ENCODE measurements at places on chromosomes 16 and 17.

- DNase-seq, result no peak
Measured at GRCh38 chr16:84416407-84417321, 48.3 kb downstream of the ATP2C2 start.

DNA sequence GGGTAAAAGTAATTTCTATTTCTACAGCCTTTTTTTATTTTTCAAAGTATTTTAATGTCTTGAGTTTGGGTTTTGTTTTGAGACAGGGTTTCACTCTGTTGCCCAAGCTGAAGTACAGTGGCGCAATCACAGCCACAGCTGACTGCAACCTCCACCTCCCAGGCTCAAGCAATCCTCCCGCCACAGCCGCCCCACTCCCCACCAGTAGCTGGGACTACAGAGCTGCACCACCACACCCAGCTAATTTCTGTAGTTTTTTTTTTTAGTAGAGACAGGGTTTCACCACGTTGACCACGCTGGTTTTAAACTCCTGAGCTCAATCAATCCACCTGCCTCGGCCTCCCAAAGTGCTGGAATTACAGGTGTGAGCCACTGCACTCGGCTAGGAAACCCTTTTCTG is 44.0 kb downstream of the TUBD1 start:
- peak; percentile 73 for DNase-seq

DNA sequence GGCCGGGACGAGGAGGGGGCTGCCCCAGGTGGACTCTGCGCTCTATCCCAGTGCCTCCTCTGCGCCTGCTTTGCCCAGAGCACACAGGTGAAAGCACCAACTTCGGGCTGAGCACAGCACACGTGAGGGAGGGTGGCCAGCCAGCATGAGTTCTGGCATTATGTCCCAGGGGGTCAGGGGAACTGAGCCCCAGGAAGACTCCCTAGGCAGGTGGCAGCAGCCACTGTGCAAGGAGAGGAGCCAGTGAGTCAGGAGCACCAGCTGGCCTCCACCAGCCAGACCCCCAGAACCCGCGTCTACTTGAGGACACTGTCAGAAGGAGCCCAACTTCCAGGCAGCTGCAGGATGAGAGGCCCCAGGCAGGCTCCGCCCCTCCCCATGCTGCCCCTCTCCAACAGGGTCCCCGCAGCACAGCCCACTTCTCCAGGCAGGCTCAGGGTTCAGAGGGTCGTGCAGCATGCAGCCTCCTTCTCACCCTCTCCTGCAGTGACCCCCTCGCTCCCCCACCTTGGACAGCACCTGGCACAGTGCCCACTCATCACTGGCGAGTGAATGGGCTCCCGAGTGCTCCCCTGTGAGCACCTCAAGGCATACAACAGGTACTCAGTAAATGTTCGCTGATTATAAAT is 44.2 kb upstream of the RASD1 start:
- no peak for DNase-seq

DNA sequence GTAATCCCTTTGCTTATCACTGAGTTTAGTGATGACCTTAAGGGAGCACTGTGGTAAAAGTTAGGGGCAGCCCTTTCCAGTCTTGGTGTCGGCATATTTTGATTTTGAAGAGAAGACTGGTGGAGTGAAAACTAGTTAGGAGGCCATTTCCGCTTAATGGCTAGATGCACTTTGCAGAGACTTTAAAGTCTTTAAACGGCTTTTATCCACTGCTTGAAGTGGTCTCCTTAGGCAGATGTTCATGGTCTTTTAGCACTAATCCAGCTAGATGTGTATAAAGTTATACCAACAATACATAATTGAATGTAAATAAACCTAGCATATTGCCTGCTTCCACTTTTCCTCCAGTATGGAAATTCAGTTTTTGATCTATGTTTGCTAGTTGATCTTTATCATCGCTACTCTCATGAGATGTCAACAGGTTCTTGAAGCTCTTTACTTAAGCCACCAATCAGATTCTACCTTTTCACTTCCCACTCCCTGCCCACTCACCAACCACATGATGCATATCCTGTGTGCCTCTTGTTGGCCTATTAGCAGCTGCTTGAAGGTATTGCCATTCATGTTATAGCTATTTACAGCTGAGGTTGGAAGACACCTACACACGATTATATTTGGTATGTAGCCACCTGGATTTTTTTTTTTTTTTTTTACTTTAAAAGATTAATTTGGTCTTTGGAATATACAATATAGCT is 132.0 kb downstream of the NLK start:
- DNase-seq, result no peak

- no peak for DNase-seq
Measured at GRCh38 chr16:17348042-17348783, 122.5 kb downstream of the XYLT1 start.

DNA sequence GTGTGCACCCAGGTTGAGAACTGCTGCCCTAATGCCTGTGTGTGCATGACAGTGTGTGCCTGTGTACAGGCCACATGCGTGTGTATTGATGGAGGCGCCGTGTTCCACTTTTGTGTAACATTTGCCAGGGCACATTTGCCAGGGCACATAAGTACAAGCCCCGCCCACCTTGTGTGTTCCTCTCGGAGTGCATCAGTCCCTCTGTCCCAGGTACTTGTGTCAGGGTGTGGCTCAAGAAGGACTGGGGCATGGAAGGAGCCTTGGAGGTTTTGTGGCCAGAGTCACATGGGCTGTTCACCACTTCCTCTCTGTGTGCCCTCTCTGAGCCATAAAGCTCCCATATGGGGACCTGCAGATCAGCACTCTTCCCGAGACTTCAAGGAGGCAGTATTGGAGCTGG is 73.9 kb downstream of the MRM1 start:
- DNase-seq, result no peak

DNA sequence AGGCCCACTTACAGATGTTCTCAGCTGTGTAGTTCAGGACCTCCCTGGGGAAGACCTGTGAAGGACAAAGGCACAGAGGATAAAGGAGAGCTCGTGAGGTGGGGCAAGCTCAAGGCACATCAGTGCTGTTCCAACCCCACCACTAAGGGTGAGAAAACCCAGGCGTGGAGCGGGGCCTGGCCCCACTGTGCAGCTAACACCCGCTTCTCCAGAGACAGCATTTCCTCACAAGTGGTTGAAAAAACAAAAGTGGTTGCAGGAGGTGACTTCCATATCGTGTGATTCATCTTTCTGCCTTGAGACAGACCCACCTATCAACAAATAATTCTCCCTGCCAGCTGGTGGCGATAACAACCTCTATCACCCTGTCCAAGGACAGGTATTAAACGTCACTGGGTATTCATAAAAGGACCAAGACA is 30.0 kb downstream of the SNN start:
- DNase-seq, result peak; percentile 13

DNA sequence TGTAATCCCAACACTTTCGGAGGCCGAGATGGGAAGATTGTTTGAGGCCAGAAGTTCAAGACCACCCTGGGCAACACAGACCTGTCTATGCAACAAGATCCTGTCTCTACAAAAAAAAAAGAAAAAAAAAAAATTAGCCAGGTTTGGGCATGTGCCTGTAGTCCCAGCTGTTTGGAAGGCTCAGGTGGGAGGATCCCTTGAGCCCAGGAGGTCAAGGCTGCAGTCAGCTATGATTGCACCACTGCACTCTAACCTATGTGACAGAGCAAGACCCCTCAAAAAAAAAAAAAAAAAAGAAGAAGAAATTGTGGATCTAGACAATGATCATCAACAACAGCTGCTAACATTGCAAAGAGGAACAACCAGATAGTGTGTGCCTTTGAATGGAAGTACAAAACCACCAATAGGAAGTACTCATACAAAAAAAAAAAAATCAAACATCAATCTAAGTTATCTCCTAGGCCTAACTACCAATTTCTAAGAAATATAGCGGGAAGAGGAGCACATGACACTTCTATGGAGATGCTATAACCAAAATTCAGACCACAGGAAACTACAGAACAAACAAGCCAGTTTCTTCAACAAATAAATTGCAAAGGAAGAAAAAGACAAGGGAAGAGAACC is 258.7 kb downstream of the MRTFB start:
- DNase-seq, result no peak

- DNase-seq, result no peak
Measured at GRCh38 chr16:23362460-23363317, 60.6 kb downstream of the SCNN1B start.

DNA sequence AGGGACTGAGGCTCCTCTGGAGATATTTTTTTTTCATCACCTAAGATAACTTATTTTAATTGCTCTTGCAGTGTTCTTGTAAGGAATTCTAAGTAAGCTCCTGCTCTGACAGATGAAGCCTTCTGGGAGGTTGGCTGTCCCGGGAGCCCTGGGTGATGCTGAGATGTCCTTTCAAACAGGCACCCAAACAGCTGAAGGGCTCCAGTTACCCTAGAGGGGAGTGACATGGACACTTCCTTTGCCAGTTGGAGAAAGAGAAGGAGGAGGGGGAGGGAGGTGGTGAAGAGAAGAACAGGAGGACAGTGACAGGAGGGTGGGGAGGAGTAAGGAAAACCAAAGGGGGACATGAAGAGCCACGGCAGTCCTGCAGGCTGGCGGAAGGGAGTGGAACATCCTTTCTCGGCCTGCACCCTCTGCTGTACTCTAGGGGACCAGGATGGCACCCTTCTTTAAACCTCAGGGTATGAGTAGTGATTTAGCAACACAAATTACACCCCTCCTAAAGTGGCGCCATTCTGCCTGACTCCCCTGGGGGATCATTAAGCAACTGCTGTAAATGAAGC is 51.8 kb downstream of the MYH3 start:
- no peak for DNase-seq

GRCh38 chr16:17204206-17204605 is 266.6 kb downstream of the XYLT1 start:
- no peak for DNase-seq

- no peak for DNase-seq
Measured at GRCh38 chr17:79280010-79280409, 205.4 kb downstream of the ENGASE start.

- no peak for DNase-seq
Measured at GRCh38 chr17:73267648-73268537, 6.2 kb upstream of the CPSF4L start.

- no peak for DNase-seq
Measured at GRCh38 chr16:75288181-75288580, 36.8 kb upstream of the BCAR1 start.
